ENCODE measurements at places on chromosomes 2 and 18.

- no peaks in the 10 kb centered on the region for H3K4me1 ChIP-seq
- H3K4me3 ChIP-seq = no peak overlapping the region
- no peak for DNase-seq
- no peak overlapping the region for H3K27ac ChIP-seq
- no peaks in the 10 kb centered on the region for H3K36me3 ChIP-seq
- no peaks in the 10 kb centered on the region for H3K27me3 ChIP-seq
Observed at GRCh38 chr2:6470518-6470917, 395.2 kb downstream of the CMPK2 start.

- no peak overlapping the region for H3K4me3 ChIP-seq
- no peak overlapping the region for H3K27ac ChIP-seq
- DNase-seq = no peak
- no peaks in the 10 kb centered on the region for H3K36me3 ChIP-seq
- no peaks in the 10 kb centered on the region for H3K27me3 ChIP-seq
- no peaks in the 10 kb centered on the region for H3K4me1 ChIP-seq
Observed at GRCh38 chr18:67935638-67936037, 419.1 kb upstream of the DSEL start.

DNA sequence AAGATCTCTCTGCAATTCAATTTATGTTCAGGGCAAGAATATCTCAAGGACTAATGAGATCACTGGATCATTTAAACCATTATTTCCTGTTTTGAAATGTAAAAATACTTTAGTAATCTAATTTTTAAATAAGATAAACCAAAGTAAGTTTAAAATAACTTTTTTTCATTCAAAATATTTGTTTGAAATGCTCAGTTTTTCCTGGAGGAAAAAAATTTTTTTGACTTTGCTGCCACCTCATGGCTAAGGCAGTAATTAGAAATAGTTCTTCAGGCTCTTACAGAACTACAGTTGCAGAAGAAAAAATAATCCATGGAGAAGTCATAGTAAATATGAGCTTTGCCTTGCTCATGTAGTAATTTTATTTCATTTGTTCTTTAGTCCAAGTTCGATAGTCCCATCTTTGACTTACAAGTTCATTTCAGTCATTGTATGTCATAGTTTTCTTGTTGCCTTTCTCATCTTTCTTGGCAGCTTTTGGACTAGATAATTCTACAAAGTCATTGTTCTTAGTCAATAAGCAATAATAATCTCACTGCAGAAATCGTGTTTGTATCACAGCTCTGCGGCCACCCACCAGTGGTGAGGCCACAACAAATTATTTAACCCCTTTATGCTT, 127.4 kb downstream of the DPP4 start:
- H3K27me3 ChIP-seq = no peaks in the 10 kb centered on the region
- no peaks in the 10 kb centered on the region for H3K36me3 ChIP-seq
- no peak overlapping the region for H3K27ac ChIP-seq
- no peak for DNase-seq

- H3K36me3 ChIP-seq = peaks cover 37% of the 10 kb centered on the region
- H3K27me3 ChIP-seq = no peaks in the 10 kb centered on the region
Observed at GRCh38 chr2:97808816-97809215, 95.4 kb downstream of the ZAP70 start.

DNA sequence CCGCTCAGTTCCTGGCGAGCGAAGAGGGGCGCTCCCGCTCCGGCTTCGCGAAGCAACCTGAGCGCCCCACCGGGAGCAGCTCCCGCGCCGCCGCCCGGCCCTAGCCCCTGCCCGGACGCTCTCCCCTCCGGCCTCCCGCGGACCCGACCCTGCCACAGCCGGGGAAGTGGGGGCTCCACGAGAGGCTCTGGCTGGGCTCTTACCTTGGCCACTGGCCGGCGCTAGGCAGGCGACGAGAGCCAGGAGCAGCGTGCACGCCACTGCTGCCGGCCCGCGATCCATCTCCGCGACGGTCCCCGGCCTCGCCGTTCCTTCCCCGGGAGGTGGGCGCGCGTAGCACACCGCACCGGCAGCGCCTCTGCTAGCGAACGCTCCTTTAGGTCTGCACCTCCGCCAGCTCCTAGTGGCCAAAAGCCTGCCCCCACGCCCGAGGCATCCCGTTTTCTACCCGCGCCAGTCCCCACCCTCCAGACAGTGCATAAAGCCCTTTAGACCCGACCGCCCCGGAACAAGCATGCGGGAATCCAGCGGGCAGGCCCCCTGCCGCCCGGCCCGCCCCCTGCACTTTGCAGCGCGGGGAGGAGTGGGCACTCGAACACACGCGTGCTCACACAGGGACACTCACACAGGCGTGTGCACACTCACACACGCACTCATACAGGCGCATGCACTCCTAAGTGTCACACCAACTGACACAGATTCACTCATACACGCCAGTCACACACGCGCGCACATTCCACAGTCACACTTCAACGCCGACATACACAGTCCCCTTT, at the start of gene LRP2:
TSS of gene LRP2 (minus strand) at position 417 of the 776 bp plus-strand sequence. CDS start at position 282, 135 bp downstream.
- DNase-seq = no peak
- no peak within 1 kb of the TSS for H3K27ac ChIP-seq
- no peaks in the 10 kb centered on the region for H3K36me3 ChIP-seq
- peak within 1 kb of the TSS; percentile 42 for H3K4me3 ChIP-seq

DNA sequence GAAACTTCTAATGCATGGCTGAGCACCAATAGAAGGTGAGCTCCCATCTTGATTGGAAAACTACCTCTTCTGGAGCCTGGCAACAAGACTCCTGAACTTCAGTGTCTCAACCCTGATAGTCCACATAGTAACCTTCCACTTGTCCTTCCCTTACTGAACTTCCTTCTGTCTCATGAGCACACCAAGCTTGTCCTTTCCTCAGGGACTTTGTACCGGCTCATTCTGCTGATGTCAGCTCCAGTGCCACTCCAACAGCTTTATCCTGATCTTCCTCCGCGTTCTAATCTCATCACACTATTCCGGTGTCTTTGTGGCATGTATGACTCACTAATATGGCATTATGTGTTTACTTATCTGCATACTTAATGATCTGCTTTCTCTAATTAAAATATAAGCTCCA, 862.0 kb upstream of the ID2 start:
- H3K36me3 ChIP-seq = no peaks in the 10 kb centered on the region
- H3K27me3 ChIP-seq = no peaks in the 10 kb centered on the region
- no peak overlapping the region for H3K4me3 ChIP-seq
- no peak for DNase-seq
- H3K27ac ChIP-seq = no peak overlapping the region

DNA sequence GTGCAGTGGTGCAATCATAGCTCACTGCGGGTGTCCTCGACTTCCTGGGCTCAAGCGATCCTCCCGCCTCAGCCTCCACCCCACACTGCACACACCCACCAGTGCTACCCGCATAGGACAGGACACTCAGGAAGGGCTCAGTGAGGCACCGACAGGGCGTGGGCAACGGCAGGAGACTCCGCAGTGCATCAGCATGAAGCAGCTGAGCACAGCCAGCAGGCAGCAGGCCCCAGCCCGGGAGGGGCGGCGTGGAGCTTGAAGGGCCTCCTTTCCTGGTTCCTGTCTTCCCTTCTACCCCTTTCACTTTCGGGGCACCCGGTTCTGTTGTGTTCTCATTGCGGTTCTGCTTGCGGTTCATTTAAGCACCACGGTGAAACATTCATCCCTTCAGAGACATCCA, 89.8 kb downstream of the ZNF516 start:
- no peaks in the 10 kb centered on the region for H3K36me3 ChIP-seq
- no peak overlapping the region for H3K27ac ChIP-seq
- H3K27me3 ChIP-seq = no peaks in the 10 kb centered on the region
- no peak overlapping the region for H3K4me3 ChIP-seq
- H3K4me1 ChIP-seq = no peaks in the 10 kb centered on the region
